ENCODE measurements at places on chromosomes 1 and 21. TPM values are rescaled to one million over a fixed set of nuclear protein-coding genes. Genes with fewer than 3 reads are reported as not detected.

DNA sequence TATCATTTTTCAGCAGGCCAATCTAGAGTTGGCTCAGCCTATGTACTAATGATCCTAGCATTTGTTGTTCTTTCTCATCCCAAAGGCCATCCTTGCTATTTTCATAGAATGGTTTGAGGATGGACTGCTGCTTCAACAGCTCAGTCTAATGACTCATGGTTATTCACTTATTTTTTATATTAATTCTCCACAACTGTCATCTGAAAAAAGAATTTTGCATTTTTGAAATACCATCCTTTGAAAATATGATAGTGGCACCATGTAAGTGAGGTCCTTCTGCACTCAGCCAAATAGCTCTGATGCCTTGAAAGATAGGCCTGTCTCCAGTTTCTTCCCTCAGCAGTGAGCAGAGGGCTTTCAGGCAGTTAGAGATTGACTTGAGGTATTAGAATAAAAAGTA, 377.5 kb downstream of the LMO4 start:
- H3K36me3 ChIP-seq: no peaks in the 10 kb centered on the region
- no peaks in the 10 kb centered on the region for H3K4me1 ChIP-seq
- no peak overlapping the region for H3K27ac ChIP-seq
- H3K4me3 ChIP-seq: no peak overlapping the region

DNA sequence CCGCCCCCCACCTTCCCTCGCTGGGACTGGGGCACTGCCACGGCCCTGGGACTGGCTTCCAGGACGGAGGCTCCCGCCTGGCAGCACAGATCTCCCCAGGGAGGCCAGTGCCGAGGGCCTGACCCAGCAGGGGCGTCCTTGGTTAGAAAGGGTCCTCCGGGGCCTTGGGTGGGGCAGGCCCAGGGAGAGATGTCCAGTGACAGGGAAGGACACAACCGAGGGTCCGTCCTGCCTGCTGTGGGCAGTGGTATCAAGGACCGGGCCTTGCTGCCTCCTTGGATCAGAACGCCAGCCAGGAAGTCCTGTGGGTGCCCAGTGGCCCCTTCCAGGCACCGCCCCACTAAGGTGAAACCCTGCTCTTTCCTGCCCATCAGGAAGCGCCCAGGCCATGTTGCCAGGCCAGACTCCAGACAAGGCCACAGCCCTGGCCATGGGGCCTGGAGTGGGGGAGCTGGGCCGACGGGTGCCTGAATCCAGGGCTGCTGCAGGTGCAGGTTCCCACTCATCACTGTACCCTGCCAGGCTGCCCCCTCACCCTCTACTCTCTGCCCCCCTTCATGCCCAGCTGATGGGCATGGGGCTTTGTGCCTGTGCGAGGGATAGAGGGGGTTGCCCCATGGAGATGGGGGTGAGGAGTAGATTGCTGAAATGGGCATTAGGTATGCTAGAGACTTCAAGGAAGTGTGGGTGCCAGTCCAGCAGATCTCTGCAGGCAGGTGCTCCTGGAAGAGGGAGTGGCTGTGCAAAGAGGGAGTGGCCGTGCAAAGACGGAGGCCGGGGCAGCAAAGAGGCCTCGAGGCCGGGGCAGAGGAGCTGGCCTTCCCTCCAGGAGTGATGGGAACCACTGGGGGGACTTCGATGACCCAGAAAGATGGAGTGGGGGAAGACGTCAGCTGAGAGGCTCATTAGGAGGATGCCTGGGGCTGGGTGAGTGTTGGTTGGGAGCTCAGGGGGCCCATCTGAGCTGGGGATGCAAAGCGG, 2.2 kb upstream of the PRKCZ start:
- H3K27ac ChIP-seq: no peak overlapping the region
- H3K36me3 ChIP-seq: no peaks in the 10 kb centered on the region
- H3K4me1 ChIP-seq: peaks cover 25% of the 10 kb centered on the region

DNA sequence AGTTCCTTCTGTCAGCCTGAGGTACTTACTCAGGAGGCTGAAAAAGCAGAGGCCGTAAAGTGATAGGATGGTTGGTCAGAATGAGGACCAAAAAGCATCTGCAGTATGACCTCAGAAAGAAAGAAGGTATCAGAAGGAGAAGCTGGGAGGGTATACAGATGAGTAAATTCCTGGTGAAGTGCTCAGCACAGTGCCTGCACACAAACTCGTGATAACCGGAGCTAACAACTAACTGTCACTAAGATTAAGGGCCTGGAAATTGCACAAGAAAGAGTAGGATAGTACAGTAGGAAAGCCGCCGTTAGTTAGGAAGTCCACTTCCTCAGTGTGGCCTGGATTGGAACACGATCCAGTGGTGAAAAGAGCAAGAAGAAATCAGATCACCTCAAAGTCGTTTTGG, 62.6 kb downstream of the VPS26C start:
- peaks cover 12% of the 10 kb centered on the region for H3K36me3 ChIP-seq
- H3K27ac ChIP-seq: no peak overlapping the region
- H3K4me3 ChIP-seq: no peak overlapping the region

GRCh38 chr1:156961709-156962108, 41.3 kb downstream of the LRRC71 start:
- H3K27ac ChIP-seq: no peak overlapping the region
- H3K4me1 ChIP-seq: peaks cover 37% of the 10 kb centered on the region
- H3K36me3 ChIP-seq: no peaks in the 10 kb centered on the region
- no peak for DNase-seq
- peak overlapping the region; percentile 40 for H3K4me3 ChIP-seq

DNA sequence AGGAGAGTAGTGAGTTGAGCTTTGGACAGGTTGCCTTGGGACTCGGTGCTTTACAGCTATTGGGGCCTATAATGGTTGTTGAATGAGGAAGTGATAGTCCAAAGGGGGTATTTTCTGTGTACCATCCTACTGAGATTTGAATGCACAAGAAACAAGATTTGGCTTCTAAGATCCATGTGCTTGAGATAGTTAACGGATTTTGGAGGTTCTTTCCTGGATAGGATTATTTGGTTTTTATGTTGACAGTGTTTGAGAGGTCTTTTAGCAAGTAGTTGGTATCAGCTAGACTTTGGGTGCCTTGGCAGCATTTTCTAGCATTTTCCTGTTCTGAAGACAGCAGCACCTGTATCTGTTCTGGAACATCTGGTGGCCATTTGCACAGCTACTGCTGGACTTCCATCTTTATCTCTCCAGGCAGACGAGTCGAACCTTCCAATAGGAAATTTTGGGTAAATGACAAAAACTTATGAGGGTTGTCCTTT, 3.6 kb upstream of the SCAF4 start:
- H3K27ac ChIP-seq: no peak overlapping the region
- no peaks in the 10 kb centered on the region for H3K36me3 ChIP-seq
- peaks cover 16% of the 10 kb centered on the region for H3K4me1 ChIP-seq
- DNase-seq: no peak
- H3K4me3 ChIP-seq: no peak overlapping the region

TMEM81 gene
- total RNA-seq: 4.6 TPM

C1orf141 gene
- not detected for total RNA-seq

DNA sequence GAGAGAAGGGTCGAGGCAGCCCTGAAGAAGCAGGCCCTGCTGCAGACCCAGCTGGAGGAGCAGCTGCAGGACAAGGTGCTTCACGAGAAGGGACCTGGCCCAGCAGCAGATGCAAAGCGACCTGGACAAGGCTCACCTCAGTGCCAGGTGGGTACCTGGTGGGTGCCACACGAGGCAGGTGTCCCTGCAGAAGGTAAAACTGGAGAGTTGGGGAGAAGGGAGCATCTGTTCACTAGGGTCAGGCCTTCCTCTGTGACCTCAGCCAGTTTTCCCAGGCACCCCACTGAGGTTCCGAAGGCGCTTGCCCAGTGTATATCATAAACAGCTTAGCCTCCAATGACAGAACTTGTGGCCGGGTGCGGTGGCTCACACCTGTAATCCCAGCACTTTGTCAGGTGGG, 5.5 kb upstream of the NBPF3 start:
- H3K4me3 ChIP-seq: no peak overlapping the region
- H3K27ac ChIP-seq: no peak overlapping the region
- no peak for DNase-seq
- no peaks in the 10 kb centered on the region for H3K36me3 ChIP-seq
- H3K27me3 ChIP-seq: no peaks in the 10 kb centered on the region

DNA sequence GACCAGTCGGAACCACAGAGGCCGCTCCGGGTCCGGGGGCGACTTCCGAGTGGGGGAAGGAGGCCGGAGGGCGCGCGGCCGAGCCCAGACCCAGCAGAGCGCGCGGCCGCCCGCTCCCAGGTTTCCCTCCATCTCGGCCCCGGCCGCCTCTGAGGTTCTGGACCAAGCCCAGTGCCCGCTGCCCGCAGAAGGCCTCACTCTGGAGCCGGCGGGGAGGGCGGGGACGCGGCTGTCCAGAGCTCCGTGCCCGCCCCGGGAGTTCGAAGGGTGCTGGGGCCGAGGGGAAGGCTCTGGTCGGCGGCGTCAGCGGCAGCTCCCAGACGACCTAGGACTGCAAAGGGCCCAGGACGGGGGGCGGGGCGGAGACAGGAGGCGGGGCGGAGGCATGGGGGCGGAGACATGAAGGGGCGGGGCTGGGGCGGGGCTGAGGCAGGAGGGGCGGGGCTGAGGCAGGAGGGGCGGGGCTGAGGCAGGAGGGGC, 48.0 kb upstream of the SLC19A1 start:
- DNase-seq: peak; percentile 78
- H3K36me3 ChIP-seq: no peaks in the 10 kb centered on the region
- H3K4me3 ChIP-seq: no peak overlapping the region
- no peak overlapping the region for H3K27ac ChIP-seq
- peaks cover 20% of the 10 kb centered on the region for H3K4me1 ChIP-seq

- H3K27ac ChIP-seq: no peak overlapping the region
- H3K27me3 ChIP-seq: no peaks in the 10 kb centered on the region
- no peak for DNase-seq
- H3K4me3 ChIP-seq: no peak overlapping the region
Observed at GRCh38 chr1:152623203-152623844, 421 bp upstream of the LCE3A start.

CELA2B gene
- not detected for total RNA-seq

DNA sequence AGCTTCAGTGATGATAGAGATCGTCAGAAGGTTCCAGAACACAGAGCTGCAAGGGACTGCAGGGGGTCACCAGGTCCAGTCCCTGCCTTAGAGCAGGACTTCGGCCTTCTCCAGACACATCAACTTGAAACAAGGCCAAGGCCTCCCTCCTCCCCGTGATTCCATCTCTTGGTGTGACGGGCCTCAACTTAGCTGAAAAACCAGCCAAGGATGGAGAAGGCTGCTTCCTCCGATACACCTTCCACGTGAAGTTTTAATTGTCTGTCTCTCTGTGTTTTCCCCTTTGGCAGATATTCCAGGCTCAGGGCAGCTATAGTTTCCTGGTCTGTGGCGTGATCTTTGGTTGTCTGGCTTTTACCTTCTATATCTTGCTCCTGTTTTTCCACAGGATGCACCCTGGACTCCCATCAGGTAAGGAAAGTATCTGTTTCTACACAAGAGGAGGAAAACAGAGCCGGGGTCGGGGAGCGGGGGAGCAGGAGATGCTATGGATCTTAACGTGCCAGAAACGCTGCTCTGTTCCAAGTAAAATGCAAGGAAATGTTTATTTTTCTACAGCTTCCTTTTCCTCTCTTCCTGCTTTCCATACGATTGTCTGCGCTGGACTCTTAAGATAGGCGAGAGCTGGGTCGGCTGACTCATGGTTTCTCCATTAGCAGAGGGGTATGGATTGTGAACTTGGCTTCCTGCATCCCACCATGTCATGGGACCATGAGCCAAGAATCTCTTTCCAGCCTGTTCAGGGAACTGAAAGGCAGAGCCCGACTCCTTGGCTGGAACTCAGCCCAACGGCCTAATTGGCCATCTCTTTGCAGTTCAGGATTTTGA, 32.8 kb downstream of the ELK4 start:
- H3K27ac ChIP-seq: no peak overlapping the region
- no peak overlapping the region for H3K4me3 ChIP-seq
- H3K27me3 ChIP-seq: no peaks in the 10 kb centered on the region
- peaks cover 5% of the 10 kb centered on the region for H3K4me1 ChIP-seq

- no peak overlapping the region for H3K4me3 ChIP-seq
- no peaks in the 10 kb centered on the region for H3K36me3 ChIP-seq
- H3K27ac ChIP-seq: no peak overlapping the region
- H3K27me3 ChIP-seq: no peaks in the 10 kb centered on the region
Observed at GRCh38 chr1:76303340-76303717, 228.8 kb downstream of the ST6GALNAC3 start.

DNA sequence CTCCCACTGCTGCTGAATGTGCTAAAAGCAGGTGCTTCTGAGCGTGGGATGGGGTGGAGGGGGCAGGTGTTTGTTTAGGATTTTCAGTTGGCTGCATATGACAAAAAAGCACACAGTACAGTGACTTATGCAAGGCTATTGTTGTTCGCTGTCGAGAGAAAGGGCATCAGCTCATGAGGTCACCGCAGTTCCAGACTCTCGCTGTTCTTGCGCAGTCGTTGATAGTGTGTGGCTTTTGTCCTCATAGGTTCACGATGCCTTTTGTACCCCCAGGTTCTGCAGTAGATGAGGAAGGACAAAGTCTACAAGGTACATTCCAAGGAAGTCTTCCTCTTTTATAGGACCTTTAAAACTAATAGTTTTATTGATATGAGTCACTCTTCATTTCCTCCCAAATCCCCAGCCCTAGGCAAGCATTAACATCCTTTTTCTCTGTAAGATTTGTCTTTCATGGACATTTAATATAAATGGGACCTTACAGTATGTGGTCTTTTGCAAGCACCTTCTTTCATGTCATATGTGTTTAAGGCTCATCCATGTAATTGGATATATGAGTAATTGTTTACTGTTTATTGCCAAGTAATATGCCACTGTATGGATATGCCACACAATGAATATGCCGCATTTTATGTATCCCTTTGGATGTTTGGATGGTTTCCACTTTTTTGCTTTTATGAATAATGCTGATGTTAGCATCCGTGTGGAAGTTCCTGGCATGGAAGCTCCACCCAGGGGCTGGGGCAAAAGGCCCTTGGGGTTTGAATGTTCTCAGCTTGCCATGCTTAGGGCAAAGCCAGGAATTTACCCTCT, 14.5 kb upstream of the NLRP3 start:
- no peak overlapping the region for H3K4me3 ChIP-seq
- peaks cover 2% of the 10 kb centered on the region for H3K4me1 ChIP-seq
- no peak for DNase-seq
- H3K36me3 ChIP-seq: no peaks in the 10 kb centered on the region
- no peak overlapping the region for H3K27ac ChIP-seq

DNA sequence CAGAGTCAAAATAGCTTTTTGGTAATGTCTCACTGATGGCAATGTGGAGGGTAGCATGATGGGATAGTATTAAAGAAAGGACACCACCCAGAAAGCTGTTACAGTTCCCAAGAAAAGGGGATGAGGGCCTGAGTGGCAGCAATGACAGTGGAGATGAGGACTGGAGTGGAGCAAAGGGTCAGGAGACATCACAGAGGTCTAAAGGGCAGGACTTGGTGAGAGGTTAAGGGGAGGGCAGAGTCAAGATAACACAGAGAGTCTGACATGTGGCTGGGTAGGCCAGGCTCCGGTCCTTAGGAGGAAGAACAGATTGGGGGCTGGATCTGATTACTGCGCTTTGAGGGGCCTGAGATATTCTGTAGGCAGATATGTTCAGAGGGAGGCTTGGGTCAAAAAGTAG, 19.3 kb downstream of the ELF3 start:
- no peaks in the 10 kb centered on the region for H3K36me3 ChIP-seq
- H3K4me3 ChIP-seq: no peak overlapping the region
- H3K27me3 ChIP-seq: no peaks in the 10 kb centered on the region
- no peak overlapping the region for H3K27ac ChIP-seq
- no peaks in the 10 kb centered on the region for H3K4me1 ChIP-seq
- DNase-seq: no peak

CDC14A gene
- 25.4 TPM for total RNA-seq

Data from CD8-positive, alpha-beta memory T cell (primary cell).